ENCODE measurements at places on chromosomes 6 and 20. TPM values are rescaled to one million over a fixed set of nuclear protein-coding genes. Genes with fewer than 3 reads are reported as not detected.
A peak's percentile ranks its signal among the peaks of the same experiment; 100 is the strongest.

DNA sequence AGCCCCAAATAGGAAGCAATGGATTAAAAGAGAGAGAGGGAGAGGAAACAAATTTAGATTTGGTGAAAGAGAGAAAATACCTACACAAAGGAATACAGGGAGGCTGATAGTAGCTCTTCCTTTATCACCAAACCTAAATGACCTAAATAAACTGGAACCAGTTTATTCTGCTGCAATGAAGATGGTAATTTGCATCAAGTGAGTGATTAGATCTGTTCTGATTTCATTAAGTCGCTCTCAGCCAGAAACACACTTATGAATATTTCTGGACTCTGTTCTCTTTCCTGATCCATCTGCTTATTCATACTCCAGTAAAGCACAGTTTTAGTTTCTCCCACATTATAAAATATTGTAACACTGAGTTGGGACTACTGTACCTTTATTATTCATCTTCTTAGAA is 83.4 kb upstream of the BMP5 start:
- no peak for DNase-seq

GRCh38 chr6:52284131-52284459 is 447 bp downstream of the MCM3 start:
- peak; percentile 77 for DNase-seq

DNA sequence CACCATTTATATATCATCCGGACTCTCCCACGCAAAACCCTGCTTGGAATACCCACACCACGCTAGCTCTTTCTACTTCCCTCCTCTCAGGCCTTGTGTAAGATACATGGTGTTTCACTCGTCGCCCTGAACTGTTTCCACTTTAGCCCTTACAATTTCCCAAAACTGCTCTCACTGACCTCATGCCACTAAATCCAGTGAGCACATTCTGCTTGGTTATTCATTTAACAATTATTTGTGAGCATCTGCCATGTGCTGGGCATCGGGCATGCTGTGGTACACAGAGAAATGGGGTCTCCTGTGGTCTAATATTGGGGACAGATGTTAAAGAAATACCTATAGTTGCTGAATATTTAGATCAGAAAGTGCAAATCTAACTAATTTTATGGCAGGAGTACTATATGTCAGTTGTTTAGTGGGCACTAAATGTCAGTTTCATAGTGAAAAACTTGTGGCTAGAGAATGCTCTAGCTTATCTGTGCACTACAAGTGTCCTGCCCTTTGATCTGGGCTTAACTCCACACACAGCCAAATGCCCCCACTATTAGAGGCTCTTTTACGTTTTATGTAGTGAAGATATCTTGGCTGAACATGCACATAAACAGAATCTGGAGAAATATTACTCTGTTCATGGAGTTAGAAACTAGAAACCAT is 41.0 kb downstream of the PLEKHG1 start:
- no peak for DNase-seq

- no peak for DNase-seq
Measured at GRCh38 chr6:118993803-118994251, 58.9 kb upstream of the MCM9 start.

- no peak for DNase-seq
Measured at GRCh38 chr20:20956513-20956931, 149.6 kb downstream of the LINC00237 start.

- DNase-seq: peak; percentile 97
Measured at GRCh38 chr20:44475694-44476560, at the start of gene TTPAL. TSS of gene TTPAL (plus strand) at chr20:44475874. CDS start at chr20:44480000, 4,126 bp downstream.

DNA sequence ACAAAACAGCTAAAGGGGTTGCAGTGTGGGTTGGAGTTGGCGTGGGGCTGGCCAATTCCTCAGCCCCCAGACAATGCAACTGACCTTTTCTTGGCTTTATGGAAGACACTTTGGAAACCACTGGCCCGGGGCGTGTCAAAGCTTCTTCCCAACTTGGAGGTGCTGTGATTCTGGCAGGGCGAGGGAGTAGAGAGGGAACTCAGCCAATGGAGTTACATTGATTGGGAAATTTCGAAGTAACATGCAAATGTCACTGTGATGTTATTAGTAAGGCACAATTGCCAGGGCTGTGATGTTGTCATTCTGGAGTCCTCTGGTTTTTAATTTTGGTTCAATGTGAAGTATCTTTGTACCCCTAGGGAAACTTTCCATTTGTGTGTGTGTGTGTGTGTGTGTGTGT is 41.5 kb upstream of the EPB41L1 start:
- DNase-seq: no peak

DNA sequence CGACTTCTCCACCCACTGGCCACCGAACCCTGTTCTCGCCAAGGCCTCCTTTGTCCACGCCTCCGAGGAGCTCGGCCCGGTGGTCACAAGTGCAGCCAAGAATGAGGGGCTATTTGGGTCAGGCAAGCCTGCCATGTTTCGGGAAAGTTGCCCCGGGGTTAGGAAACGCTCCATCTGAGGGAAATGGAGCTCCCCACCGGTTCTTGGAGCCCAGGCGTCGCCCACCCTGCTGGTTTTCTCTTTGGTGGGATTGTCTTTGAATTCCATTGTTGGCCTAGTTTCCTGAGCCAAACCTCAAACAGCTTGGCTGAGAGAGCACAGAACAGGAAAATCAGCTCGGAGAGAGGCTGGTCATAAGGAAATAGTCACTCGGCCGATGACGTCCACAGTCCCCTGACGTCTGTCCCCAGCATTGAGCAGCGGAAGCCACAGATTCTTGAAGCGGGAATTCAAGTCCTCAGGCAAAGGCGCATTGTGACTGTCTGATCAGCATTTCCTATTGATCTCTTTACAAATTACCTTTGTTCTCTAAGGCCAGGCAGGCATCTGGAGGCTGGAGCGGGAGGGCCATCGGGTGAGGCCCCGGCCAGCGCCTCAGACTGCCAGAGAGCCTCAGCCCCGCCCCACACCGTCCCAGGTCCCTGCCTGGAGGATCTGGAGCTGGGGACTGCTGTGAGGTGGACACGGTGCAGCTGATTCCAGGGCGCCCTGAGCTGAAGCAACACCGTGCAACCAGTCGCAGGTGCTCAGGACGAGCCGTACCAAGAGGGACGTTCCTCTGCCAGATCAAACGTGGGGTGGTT is 138.6 kb downstream of the DLL1 start:
- DNase-seq: peak; percentile 47

GRCh38 chr20:36279362-36279761 is 26.8 kb upstream of the DLGAP4 start:
- DNase-seq: peak; percentile 32

DNA sequence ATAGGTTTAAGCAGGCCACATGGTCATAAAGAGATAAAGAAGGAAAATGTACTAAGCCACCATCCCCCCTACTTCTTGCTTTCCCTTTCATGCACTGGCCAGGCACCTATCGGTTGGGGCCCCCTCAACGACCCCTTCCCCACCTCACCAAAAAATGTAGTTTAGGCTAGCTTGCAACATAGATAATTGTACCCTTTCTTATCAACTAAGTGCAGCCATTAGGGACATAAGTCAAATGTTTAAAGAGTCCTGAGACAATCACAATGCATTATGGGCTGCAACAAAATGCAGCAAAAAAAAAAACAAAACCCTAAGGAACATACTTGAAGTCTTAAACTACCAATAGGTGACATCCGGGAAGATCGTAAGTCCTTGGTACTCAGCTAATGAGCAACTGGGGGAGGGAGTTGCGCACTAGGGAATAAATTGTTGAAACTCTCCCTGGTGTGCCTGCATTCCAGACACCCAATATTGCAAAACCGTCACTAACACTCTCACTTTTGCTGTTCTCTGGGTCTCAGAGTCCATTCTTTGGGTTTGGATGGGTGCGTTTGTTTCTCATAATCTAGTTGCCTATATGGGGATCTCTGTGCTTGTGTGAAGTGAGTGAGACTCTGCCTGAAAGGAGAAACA is 12.4 kb upstream of the HLA-G start:
- DNase-seq: no peak

- no peak for DNase-seq
Measured at GRCh38 chr20:35674921-35675320, 10.2 kb upstream of the CPNE1 start.

GRCh38 chr6:143961066-143961465 is 47.0 kb downstream of the PLAGL1 start:
- no peak for DNase-seq

DNA sequence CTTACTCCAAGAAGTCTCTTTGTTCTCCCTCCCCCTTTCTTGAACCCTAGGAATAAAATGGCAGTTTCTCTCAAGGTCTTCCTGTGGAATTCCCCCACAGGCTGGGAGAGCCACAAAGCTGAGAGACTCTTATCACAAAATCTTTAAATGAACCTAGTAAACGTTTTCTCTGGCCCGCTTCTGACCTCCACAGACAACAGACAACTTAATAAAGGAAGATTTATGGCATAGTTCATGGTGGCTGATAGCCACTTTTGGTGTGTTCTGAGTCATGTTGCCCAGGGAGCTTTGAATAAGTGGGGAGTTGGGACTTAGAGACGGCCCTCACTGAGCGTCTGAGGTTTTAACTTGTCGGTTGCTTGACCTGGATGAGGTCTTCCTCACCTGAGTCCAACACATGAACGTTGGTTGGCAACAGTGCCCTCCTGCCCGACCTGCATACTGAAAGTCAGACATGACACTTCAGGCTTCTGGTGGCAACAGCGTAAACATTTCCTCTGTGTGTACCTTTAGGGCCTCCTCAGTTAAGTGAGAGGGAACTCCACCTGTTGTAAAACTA is 124.1 kb downstream of the FOXO3 start:
- peak; percentile 73 for DNase-seq

GRCh38 chr6:149714442-149714841 is 3.5 kb downstream of the LATS1 start:
- DNase-seq: no peak

DNA sequence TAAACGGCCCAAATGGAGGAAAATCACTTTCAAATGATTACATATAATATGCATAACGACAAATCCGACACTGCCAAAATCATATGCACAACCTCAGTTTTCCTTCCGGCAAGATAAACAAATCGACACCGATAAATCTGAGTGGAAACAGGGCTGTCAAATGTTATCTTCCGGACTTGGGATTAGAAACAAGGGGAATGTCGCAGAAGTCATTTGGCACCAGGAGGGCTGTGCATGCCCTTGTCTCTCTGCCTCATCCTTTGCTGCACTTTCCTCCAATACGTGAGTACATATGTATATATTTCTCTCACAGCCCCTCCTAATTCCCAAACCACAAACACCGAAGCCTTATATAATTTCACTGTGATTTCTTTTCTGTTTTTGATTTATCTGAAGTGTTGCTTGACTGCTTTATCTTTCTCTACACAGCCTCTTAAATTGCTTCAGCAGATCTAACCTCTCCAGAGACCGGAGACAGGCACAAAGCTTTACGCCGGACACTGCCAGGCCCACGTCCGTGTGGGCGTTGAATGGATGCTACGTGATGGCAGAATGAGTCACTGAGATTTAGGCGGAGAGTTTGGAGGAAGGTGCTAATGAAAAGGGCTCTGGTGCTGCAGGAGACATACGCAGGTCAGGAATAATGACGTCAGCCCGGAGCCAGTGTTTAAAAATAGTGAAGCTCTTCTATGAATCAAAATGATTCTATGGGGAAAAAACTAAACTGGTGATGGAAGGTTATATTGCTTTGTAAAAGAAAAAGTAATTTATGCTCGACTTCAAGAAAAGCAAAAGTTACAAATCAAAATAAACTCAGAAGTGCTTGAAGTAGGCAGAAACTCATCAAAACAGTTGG is 21.0 kb upstream of the PRELID3B start:
- DNase-seq: peak; percentile 32

DNA sequence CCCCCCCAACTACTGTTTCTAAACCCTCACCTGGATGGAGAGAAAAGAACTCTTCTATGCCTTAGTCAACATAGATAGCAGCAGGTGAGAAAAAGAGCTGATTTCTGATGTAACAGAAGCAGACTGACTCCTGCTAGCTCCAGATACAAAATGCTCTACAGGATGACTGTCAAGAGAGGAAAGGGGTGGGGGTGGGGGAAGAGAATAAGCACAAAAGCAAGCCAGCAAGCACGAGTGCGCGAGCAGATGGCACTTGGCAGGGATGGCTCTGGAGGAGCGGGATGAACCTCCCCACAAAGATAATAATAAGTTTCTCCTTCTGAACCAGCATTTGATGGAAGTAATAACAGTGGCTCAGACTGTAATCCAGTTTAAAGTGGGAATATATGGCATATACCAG is 45.6 kb upstream of the SPDEF start:
- no peak for DNase-seq

MCHR2 gene
- total RNA-seq: not detected

CST2 gene
- not detected for total RNA-seq

SEL1L2 gene
- not detected for total RNA-seq

MYBL2 gene
- 1.8 TPM for total RNA-seq

WFDC12 gene
- total RNA-seq: not detected

Data from osteoblast (primary cell).